ENCODE measurements at places on chromosomes 4 and X. TPM values are rescaled to one million over a fixed set of nuclear protein-coding genes. Genes with fewer than 3 reads are reported as not detected.

The VEGFC gene
- 6.6 TPM for polyA plus RNA-seq

The SPIN2A gene
- 0.60 TPM for polyA plus RNA-seq

The BEX1 gene
- polyA plus RNA-seq, result not detected

The SGMS2 gene
- 6.3 TPM for polyA plus RNA-seq

The PAGE4 gene
- polyA plus RNA-seq, result not detected

The AKAP17A gene
- polyA plus RNA-seq, result 8.4 TPM

The LPAR4 gene
- not detected for polyA plus RNA-seq

The GNRHR gene
- not detected for polyA plus RNA-seq

The NDST3 gene
- 0.04 TPM for polyA plus RNA-seq

The FAM53A gene
- 1.4 TPM for polyA plus RNA-seq

Measured in sigmoid colon (tissue), 7 donors.